ENCODE measurements at places on chromosomes 7 and 10.

- DNase-seq = peak; percentile 54
Measured at GRCh38 chr7:145009876-145010275, 174.0 kb upstream of the TPK1 start.

DNA sequence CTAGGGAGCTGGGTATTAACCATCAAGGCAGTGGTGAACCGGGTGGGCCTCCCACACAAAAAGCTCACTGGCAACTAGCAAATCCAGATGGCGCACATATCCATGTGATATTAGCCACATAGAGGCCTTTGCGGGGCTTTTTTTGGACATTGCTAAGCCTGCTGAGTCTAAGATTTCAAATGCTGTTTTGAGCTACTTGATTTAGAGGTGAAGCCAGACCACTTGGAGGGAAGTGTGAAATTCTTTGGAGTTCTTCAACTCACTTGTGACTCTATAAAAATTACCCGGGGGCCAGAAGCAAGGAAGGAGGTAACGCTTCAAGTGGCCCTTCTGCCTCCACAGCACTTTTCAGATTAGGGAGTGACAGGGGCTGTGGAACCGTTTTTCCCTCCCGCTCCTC lies 619.8 kb upstream of the GALNT17 start:
- DNase-seq = no peak

DNA sequence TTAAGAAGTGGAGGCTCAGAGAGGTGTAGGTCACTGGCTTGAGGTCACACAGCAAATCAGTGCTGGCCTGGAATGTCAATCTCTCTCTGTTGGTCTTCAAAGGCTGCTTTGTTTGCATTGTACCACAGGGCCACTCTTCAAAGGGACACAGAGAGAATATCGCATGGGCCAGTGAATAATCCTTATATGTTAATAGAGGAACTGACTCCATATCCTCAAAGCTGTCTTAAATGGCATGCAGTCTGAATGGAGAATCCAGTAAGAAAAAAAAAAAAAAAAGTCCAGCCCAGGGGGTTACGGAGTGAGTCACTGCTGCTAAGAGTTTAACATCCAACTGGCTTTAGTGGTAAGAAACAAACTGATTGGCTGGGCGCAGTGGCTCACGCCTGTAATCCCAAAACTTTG lies 54.1 kb downstream of the NRAP start:
- no peak for DNase-seq

DNA sequence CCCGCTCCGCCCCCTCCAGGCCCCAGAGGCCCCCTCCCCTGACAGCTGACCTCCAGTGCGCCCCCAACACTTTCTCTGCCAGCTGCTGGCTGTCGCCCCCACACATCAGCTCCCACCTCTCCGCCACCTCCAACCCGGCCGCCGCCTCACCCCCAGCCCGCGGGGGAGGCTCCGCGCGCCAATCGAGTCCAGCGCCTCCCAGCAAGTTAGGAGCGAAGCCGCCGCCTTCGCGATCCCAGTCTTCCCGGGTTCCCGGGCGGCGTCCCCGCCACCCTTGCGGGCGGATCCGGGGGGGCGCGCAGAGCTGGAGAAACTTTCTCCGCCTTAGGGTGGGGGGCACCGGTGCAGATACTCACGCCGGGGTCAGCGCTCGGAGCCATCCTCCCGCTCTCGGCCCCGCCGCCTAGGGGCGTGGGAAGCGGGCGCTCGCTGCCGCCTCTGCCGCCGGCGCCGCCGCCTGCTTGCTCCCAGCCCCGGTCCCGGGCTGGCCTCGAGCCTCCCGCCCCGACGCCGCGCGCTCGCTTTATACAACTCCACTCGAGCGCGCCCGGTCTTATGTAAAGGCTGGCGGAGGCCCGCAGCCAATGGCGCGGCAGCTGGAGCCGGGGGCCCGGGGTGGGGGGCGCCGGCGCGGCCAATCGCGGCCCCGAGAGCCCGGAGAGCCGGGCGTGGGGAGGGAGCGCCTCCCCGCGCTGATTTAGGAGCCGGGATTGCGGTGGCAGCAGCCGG lies at the start of gene CRTAC1:
TSS of gene CRTAC1 (minus strand) at position 529 of the 729 bp plus-strand sequence. CDS start at position 380, 149 bp downstream.
- no peak for DNase-seq

DNA sequence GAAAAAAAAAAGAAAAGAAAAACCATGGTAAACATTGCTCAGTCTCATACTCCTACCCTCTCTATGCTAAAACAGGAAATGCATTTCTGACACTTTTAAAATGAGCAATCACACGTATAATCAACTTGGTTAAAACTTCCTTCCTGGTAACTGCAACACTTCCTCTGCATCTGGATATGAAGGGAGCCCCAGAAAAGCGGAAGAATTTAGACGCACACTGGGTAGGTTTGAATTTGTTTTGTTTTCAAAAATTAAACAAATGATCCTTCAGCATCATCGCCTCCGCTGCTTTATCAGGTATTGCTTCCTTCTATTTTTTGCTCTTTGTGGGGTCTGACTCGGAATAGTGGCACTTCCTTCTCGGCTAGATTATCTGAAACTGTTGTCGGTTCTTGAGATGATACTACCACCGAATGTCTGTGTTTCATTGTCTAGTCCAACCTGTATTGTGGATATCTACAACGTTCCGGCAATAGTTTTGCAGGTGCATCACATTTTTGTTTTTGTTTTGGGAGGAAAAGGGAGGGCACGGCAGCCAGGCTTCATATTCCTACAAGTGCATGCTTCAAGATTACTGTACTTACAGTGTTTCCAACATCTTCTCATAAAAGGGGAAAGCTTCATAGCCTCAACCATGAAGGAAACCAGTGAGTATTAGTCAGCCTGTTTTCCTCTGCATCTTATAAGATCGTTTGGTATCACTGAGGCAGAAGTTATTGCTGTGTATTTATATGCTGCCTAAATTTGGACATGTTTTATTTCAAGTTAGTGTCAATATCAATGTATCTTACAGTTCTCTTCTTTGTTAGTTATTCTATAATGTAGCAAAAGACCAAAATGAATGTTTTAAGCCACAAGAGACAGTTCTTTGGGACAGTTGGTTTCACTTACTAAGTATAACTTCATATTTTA lies at the start of gene PIK3CG:
TSS of gene PIK3CG (plus strand) at position 153 of the 912 bp plus-strand sequence. CDS start 2,280 bp downstream, outside the sequence.
- DNase-seq = peak; percentile 91

DNA sequence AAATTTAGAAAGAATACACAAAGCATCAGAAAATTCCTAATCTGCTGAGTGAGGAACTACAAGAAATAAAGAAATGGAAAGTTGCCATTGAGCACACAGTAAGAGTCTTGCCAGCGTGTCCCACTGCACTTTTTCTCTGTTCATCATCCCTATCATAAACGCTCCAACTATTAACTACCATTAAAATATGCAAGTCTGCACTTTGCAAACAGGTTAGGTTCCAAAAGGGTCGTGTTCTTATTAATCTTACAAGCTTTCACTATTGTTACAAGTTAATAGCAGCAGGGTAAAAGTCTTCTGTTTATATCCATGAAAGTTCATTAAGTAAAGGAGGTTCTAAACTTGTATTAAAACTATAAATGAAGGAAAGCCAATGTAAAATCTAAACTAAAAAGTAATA lies 5.2 kb upstream of the JMJD1C start:
- no peak for DNase-seq

GRCh38 chr10:124436191-124436638 lies 13.6 kb downstream of the NKX1-2 start:
- DNase-seq = no peak

GRCh38 chr10:129021594-129022304 lies 445.3 kb upstream of the MGMT start:
- no peak for DNase-seq

GRCh38 chr10:1420661-1421362 lies 316.5 kb downstream of the ADARB2 start:
- DNase-seq = peak; percentile 48

DNA sequence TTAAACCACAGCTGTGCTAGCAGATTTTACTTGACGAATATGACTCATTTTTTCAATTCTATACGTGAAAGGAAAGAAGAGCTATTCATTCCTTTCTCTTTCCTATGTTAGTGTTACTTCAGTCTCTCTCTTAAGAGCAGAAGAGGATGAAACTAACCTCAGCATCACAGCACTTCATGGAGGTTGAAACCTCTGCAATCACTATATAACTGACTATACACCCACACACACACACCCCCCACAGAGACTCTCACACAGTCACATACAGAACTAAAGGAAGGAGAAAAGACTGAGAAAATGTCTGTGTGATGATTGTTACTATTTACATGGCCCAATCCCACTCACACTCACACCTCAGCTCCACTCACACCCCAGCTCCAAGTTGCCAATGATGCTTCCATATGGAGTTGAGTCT lies 104.2 kb downstream of the KIF20B start:
- no peak for DNase-seq

DNA sequence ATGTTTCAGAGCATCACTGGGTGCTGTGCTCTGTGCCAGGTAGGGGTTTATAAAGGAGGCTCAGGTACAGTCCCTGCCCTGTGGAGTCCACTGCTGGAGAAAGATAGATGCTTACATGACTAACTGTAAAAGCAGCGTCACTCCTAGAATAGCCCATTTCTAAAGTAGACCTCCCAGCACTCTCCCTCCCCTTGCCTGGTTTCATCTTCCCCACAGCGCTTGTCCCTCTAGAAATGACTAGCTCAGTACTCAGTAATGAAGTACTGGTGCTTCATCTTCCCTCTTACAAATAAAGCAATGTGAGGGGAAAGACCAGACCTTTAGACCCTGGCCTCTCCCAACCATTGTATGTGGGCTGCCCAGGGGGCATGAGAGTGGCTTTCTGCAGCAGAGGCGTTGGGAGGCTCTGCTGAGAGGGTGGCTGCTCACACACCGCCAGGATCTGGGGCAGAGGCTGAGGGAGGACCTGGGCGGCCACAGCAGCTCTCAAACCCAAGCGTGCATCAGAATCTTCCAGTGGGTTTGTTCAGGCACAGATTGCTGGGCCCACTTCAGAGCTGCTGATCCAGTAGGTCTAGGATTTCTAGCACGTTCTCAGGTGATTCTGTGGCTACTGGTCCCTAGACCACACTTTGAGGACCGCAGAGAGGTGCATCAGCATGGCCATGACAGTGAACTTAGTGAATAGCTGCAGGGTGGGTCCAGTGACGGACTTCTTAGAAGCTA lies 110.3 kb upstream of the ANLN start:
- no peak for DNase-seq

GRCh38 chr10:77285529-77286182 lies 352.0 kb downstream of the KCNMA1 start:
- DNase-seq = no peak

DNA sequence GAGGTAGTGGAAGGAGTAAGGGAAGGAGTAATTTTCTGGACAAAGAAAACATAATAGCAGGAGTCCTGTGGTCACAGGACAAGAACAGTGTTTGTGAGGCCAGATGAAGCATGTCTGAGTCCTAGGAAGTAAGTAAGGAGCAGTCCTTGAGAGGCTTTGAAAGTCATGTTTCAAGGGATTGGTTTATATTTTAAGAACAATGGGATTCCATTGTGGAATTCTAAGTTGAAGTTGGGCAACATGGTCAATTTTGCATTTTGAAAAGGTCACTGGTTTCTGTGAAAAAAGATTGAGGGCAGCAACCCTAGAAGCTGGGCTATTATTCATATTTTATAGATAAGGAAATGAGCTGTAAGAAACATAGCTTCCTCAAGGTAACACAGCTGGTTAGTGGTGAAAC lies 10.8 kb upstream of the SLC25A28 start:
- no peak for DNase-seq

GRCh38 chr10:5534880-5535856 lies 10.4 kb downstream of the CALML3 start:
- DNase-seq = peak; percentile 10

- no peak for DNase-seq
Measured at GRCh38 chr7:135714534-135715009, 13.4 kb downstream of the SLC13A4 start.

- no peak for DNase-seq
Measured at GRCh38 chr7:105594034-105594433, 12.7 kb upstream of the EFCAB10 start.

DNA sequence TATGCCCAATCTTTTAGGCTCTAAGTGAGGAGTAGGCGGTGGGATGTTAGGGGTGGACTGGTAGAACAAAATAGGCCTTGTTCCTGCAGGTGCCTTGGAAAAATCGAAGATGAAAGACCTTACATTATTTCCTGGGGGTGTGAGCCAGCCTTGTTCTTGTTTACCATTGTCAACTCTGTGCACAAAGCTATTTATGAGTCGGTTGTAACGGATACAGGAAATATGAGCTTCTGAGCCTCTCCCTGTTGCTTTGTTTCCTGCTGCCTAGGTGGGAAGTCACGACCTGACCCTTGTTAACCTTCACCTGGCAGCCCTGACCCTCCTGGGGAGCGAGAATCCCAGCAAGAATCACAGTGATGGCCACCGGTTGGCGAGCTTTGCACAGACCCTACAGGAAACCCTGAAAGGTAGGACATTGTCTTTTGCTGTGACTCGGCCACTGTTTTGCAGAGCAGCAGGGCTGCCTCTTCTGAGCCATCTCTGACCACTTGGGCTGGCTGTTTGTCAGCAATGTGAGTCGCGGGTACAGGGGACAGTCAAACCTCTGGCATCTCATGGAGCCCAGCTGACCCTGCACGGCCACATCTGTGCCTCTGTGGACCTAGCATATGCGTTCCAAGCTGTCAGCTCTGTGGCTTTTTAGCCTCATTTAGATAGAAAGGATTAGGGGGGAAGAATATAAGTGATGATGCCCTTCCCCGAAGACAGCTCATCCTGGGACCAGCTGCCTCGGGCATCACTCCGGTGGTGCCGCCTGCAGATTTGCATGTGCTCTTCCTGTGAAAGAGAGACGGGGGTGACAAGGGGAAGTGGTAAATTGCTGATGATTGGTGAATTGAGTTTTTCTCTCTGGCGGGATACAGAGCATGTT lies 102.1 kb upstream of the ANLN start:
- DNase-seq = peak; percentile 88

GRCh38 chr7:81819861-81820260 lies 50.0 kb upstream of the HGF start:
- DNase-seq = no peak

GRCh38 chr7:25238066-25238725 lies 9.9 kb upstream of the NPVF start:
- no peak for DNase-seq

GRCh38 chr10:103761075-103761920 lies 94.1 kb downstream of the SH3PXD2A start:
- DNase-seq = no peak

GRCh38 chr10:2914741-2915140 lies 152.6 kb upstream of the PFKP start:
- no peak for DNase-seq

DNA sequence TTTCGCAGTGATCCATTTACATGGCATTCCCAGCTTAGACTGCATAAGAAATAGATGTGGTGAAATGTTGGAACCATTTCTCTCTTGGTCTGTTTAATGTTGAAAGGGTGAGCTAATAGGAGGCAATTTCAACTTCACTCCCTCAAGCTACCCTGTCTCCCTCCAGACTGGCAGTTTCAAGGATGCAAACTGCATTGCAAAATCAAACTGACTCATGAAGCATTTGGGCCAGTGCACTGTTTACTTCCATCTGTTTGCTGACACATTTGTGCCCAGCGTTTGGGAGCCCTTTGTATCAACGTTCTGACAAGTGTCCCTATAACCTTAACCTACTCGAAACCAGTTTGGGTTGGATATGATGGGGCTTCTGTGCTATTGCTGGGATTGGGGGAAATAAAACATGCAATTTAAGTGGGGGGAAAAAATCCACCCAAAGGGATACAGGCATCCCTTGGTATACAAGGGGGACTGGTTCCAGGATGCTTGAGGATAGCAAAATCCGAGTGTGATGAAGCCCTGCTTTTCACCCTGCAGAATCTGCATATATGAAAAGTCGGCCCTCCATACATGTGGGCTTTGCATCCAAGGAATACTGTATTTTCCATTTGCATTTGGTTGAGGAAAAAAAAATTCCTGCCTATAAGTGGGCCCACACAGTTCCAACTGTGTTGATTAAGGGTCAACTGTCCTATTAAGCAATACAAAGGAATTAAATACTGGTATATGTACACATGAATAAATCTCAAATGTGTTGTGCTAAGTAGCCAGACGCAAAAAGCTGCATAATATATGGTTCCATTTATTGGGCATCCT lies 15.6 kb downstream of the RHEB start:
- peak; percentile 86 for DNase-seq

All from suppressor macrophage (primary cell).